ENCODE measurements at places on chromosomes 3 and 15. TPM values are rescaled to one million over a fixed set of nuclear protein-coding genes. Genes with fewer than 3 reads are reported as not detected.

DNA sequence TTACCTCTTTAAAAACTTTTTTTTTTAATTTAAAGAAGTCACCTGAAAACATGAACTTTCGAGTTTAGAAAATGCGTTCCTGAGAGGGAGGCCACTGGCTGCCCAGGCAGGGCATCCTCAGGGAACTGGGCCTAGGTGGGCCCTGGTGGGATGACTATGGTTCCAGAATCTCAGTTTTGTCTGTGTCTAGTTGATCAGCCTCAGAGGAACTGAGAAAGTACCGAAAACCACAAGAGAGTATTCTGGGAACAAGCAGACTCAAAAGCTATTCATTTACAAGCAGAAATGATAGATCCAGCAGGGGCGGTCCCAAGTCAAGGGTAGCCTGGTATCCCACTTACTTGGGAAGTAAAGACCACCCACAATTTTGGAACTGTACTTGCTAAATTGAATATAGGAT lies 10.5 kb downstream of the WWTR1 start:
- no peaks in the 10 kb centered on the region for H3K4me1 ChIP-seq
- no peak overlapping the region for H3K4me3 ChIP-seq
- H3K36me3 ChIP-seq, result no peaks in the 10 kb centered on the region
- no peak overlapping the region for H3K27ac ChIP-seq
- H3K27me3 ChIP-seq, result peaks cover 19% of the 10 kb centered on the region

MAP1A gene
- 3.5 TPM for total RNA-seq

DNA sequence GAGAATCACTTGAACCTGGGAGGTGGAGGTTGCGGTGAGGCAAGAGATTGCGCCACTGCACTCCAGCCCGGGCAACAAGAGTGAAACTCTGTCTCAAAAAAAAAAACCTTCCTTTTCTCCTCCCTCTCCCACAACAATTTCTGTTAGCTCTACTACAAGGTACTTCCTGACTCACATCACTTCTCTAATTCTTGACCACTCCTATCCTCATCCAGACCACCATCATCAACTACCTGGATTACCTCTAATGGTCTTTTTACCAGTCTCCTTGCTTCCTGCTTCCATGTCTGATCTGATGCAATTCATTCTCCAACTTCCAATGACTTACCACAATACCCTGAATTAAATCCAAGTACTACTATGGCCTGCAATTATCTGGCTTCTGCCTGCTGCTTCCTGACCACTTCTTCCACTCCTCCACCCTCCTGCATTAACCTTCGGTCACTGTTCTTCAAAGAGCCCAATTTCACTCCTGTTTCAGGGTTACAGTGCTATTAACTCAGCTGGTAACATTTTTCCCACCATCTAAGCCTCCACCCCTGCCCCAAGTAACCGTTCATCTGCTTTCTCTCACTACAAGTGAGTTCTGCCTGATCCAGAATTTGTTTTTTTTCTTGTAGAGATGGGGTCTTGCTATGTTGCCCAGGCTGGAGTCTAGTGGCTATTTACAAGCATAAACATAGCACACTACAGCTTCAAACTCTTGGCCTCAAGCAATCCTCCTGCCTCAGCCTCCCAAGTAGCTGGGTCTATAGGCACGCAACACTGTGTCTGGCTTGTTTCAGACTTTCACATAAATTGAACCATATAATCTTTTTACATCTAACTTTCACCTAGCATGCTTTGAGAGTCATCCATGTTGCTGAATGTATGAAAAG lies 27.8 kb downstream of the DCAF1 start:
- H3K36me3 ChIP-seq, result peaks cover 19% of the 10 kb centered on the region
- H3K27ac ChIP-seq, result peak overlapping the region; percentile 36
- DNase-seq, result no peak
- no peaks in the 10 kb centered on the region for H3K27me3 ChIP-seq
- H3K4me1 ChIP-seq, result peaks cover 4% of the 10 kb centered on the region
- H3K4me3 ChIP-seq, result no peak overlapping the region

DNA sequence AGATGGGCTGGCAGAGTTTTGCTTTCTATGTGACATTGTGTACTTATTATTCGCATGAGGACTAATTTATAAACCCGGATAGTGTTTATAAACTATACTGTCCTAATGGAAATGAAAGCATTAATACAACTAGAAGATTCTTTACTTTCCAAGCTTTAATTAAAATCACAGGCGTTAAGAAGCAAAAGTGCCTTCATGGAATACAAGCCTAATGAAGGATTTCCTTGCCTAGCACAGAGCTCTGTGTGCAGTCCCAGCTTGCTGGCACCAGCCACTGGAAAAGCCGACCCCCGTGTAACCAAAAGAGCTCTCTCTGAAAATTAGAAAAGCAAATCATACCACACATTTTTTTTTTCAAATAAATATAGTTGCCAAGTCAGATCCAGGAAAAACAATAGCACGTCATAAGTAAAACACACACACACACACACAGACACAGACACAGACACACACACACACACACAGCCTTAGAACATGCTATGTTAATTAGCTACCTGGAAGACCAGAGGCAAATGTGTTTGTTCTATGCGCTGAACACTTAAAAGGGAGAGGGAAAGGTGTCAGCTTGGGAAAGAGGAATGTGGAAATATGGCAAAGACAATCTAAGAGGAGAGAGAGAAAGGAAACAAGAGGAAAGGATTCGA lies 1084.2 kb downstream of the TUSC7 start:
- DNase-seq, result no peak
- H3K36me3 ChIP-seq, result no peaks in the 10 kb centered on the region
- H3K27ac ChIP-seq, result no peak overlapping the region
- no peak overlapping the region for H3K4me3 ChIP-seq
- no peaks in the 10 kb centered on the region for H3K4me1 ChIP-seq
- no peaks in the 10 kb centered on the region for H3K27me3 ChIP-seq

POLQ gene
- total RNA-seq, result 22.3 TPM

- peaks cover 45% of the 10 kb centered on the region for H3K27me3 ChIP-seq
- H3K27ac ChIP-seq, result no peak overlapping the region
- DNase-seq, result no peak
- no peaks in the 10 kb centered on the region for H3K4me1 ChIP-seq
- no peaks in the 10 kb centered on the region for H3K36me3 ChIP-seq
These were observed 11.2 kb upstream of the CHCHD6 start for GRCh38 chr3:126692858-126693257.

IL20RB gene
- total RNA-seq, result 1.9 TPM

ANKDD1A gene
- total RNA-seq, result 12.6 TPM

LRRC58 gene
- total RNA-seq, result 21.5 TPM

GRCh38 chr3:122681284-122681973 lies 790 bp downstream of the PARP14 start:
- peaks cover 30% of the 10 kb centered on the region for H3K36me3 ChIP-seq
- peak overlapping the region; percentile 96 for H3K27ac ChIP-seq
- peaks cover 51% of the 10 kb centered on the region for H3K4me1 ChIP-seq
- no peak for DNase-seq

AP3B2 gene
- not detected for total RNA-seq

DNA sequence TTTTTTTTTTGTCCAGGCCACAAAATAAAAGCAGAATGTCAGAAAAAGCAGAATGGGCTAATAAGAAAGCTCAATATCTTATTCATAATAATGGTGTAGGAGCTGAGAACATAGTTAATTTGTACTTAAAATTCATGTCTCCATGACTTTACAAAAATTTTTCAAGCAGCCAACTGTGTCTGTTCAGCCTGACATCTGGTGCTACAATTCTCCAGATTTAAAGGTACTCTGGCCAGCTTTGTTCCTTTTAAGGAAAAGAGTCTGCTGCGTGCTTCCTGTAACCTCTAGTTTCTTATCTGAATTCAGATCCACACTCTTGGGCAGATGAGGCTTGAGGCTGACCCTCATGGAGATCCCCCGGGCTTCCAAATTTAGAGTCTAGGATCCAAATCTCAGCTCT lies 8.7 kb upstream of the RFX7 start:
- DNase-seq, result no peak
- peaks cover 30% of the 10 kb centered on the region for H3K27me3 ChIP-seq
- no peak overlapping the region for H3K27ac ChIP-seq
- no peaks in the 10 kb centered on the region for H3K36me3 ChIP-seq
- H3K4me1 ChIP-seq, result no peaks in the 10 kb centered on the region

DNA sequence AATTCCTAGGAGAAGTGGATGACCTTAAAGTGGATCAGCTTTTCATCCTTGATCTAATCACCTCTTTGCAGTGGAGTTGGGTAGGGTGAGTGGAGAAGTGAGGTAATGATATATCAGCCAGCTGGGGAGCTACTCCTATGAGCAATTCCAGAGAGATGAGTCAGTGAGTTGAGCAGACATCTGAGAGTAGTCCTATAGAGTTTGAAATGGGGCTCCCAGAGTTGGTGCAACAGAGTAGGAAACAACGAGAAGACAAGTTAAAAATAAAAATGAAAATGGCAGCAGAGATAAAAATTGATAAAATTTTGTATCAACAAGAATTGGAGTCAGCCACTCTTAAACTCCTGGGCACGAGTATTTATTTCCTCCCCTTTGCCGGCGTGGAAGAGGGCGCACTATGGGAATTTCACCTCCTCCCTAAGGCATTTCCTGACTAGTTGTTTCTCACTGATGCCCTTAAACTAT lies 150.8 kb upstream of the DPH6 start:
- H3K36me3 ChIP-seq, result no peaks in the 10 kb centered on the region
- no peaks in the 10 kb centered on the region for H3K27me3 ChIP-seq
- no peak overlapping the region for H3K27ac ChIP-seq
- no peaks in the 10 kb centered on the region for H3K4me1 ChIP-seq
- DNase-seq, result no peak

DNA sequence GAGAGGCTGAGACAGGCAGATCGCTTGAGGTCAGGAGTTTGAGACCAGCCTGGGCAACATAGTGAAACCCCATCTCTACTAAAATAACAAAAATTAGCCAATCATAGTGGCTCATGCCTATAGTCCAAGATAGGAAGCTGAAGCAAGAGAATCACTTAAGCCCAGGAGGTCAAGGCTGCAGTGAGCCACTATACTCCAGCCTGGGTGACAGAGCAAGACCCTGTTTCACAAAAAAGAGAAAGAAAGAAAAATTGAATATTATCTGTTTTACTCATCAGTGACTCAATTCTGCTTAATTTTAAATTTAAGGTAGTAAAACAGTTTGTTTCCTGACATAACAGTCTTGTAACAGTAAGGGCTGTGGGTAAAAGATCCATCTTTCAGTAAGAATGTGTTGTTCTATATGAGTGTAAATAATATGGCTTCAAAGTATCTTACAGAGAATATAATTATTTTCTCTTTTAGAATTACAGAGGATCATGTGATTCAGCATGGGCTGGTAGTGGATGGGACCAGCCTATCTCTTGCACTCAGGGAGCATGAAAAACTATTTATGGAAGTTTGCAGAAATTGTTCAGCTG lies 85.8 kb downstream of the ATP11B start:
- no peak overlapping the region for H3K4me3 ChIP-seq
- H3K36me3 ChIP-seq, result peaks cover 9% of the 10 kb centered on the region
- no peaks in the 10 kb centered on the region for H3K27me3 ChIP-seq
- H3K4me1 ChIP-seq, result peaks cover 3% of the 10 kb centered on the region

OR5H15 gene
- not detected for total RNA-seq

DNA sequence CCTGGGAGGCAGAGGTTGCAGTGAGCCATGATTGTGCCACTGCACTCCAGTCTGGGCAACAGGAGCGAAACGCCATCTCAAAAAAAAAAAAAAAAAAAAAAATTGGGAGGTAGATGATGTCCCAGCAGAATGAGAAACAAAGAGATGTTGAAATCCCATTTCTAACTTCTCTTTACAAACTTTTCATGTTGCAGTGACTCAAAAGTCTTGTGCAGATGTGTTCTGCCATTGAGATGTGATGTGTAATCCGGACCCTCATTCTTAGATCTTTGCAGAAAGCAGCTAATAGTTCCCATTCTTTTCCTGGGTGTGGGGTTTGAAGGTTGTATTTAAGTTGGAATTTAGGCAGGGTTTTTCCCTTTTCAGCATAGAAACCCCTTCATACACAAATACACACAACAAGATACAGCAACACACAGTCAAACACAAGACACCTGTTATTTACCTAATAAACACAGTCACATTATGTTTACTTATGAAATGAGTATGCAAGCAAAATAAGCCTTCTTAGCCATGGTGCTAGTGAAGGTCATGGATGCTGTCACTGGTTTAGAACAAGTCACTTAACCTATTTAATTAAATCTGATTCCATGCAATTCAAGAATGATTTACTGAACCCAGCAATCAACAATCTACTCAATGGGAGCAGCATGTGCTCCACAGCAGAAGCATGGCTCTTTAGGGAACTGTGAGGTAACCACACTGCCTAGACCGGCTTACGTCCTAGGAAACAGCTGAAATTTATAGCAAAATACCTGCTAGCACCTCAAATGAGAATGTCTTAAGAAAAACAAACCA lies 14.9 kb downstream of the SIAH2 start:
- no peak overlapping the region for H3K4me3 ChIP-seq
- peak overlapping the region; percentile 46 for H3K27ac ChIP-seq
- H3K36me3 ChIP-seq, result peaks cover 26% of the 10 kb centered on the region
- no peak for DNase-seq

DNA sequence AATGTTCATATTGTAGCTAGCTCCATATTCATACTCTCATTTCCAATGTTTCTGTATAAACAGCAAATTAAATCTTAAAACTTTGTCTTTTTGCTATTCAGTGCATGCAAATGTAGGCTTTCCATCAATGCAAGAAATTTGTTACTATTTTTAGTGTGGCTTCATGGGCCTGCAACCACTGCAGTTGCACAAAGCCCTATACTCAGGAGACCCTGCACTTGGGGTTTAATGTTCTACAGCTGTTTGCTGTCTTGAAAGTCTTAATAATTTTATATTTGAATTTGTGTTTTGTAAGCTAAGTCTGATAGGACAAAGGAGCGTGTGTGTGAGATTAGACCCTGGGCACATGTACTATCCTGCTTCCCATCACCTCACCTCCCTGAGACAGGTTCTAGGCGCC lies 9.6 kb downstream of the PYDC2 start:
- H3K4me1 ChIP-seq, result no peaks in the 10 kb centered on the region
- H3K36me3 ChIP-seq, result no peaks in the 10 kb centered on the region
- H3K4me3 ChIP-seq, result no peak overlapping the region
- no peak overlapping the region for H3K27ac ChIP-seq
- no peaks in the 10 kb centered on the region for H3K27me3 ChIP-seq

DNA sequence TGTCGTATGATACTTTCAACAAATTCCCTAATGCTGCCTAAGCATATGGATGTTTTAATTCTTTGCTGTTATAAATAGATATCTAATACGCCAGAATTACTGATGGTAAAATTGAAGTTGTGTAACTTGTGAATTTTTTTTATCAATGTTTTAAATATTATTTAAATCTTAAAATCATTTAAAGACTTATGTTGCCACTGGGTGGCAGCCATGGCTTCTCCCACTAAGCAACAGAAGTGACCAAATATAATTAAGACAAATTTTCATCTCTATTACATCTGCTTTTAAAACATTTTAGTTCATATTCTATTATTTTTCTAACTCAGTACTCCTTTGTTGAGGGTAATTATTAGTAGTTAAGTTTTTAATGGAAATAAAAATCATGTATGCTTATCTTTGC lies 8.1 kb upstream of the IL20RB start:
- peaks cover 18% of the 10 kb centered on the region for H3K36me3 ChIP-seq
- H3K4me3 ChIP-seq, result no peak overlapping the region
- H3K27ac ChIP-seq, result no peak overlapping the region

DNA sequence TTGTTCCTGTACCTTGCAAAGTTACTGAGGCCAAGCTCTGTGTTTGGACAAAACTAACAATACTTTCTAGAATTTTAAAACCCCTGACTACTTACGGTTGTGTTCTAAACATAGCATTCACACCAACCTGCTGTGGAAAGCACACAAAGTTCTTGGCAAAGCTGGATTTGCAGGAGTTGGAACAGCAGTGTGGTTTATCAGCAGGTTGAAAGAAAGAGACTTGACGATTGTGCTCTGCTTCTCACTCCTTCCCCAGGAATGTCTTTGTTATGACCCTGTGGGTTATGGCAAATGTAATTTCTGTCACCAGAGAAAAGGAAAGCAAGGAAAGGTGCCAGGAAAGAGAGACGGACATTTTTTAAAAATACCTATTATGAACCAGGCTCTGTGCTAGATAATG lies 165.5 kb upstream of the TGFBR2 start:
- DNase-seq, result no peak
- peaks cover 3% of the 10 kb centered on the region for H3K36me3 ChIP-seq
- H3K4me3 ChIP-seq, result no peak overlapping the region
- H3K4me1 ChIP-seq, result peaks cover 7% of the 10 kb centered on the region
- H3K27me3 ChIP-seq, result no peaks in the 10 kb centered on the region

PAK6 gene
- 0.91 TPM for total RNA-seq
